Activated CD4-positive, alpha-beta T cell treated with anti-CD3 and anti-CD28 coated beads, Interleukin-2, amount 50 U/mL, for 1 hour (primary cell): ENCODE measurements at places on chromosomes 16 and 17.

GRCh38 chr16:31569360-31569717 is 41.6 kb downstream of the AHSP start:
- DNase-seq, result no peak

DNA sequence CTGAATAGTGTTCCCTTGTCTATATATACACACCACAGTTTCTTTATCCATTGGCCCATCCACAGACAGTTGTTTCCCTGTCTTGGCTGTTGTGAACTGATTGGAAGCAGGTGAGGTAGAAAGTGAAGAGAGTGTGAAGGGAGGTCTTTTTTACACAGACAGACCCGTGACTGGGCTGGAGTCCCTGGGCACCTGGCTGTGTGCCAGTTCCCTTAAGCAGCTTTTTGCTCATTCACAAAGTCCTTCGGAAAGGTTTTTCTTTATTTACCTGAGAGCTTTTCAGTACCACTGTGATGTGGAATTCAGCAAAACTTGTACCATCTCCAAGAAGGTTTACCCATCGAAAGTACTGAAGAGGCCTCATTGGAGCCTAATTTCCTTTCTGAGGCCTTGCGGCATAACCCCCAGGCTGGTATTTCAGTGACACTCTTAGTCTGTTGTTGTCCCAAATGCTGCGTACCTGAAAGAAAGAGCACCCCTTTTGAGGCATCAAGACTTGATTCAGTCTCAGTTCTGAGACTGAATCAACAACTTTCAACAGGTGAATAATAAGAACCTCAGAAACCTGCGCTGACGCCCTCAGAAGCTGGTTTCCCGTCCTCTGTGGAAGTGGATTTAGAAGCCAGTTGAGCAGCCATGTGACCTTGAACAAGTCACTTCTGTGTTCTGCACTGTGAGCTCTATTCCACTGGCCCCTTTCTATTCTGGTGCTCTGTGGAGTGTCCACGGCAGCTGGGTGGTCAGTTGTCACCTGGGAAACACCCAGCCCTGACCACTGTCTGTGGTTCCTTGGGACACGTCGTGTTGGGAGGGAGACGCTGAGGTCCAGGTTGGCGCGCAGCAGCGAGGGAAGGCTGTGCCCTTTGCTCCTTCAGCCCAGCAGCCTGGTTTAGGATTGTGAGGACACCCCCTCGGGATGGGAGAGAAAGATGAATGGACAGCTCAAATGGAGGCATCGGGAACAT is 53.9 kb upstream of the CRISPLD2 start:
- DNase-seq, result peak; percentile 21

- DNase-seq, result no peak
These were observed 273.8 kb downstream of the C16orf95 start for GRCh38 chr16:87043231-87044031.

DNA sequence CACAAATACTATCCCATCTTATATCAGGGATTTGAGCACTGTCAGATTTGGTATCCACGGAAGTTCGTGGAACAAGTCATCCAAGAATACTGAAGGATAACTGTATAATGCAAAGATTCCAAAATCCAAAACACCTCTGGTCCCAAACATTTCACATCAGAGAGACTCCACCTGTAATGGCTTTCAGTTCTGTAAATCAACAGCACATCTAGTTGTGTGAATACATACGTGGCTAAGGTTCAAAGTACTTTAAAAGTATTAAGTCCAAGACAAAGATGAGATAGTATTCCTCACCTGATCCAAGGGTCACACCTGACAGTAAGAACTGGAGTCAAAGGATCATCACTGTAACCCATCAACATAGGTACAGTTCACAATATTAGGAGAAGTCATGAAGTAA is 54.8 kb downstream of the KANSL1 start:
- no peak for DNase-seq

DNA sequence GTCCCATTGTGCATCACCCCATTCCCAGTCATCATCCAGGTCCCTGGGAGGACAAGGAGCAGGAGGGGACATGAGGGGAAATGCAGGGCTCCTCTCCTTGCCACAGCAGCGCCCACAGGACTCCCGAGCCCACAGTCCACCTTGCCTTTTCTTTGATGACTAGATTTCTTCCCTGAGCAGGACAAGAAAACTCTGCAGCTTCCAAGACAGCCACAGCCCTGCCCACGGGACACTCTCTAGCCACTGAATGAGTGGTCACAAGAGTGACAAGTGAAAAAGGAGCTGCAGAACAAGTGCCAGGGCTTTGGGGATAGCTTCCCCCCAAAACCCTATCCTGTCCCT is 4.7 kb downstream of the NEURL4 start:
- DNase-seq, result no peak
